ENCODE measurements at places on chromosomes 7 and 10. TPM values are rescaled to one million over a fixed set of nuclear protein-coding genes. Genes with fewer than 3 reads are reported as not detected.

Gene PNLIPRP2
- not detected for total RNA-seq

Gene ACTL6B
- total RNA-seq = not detected

Gene NRAP
- not detected for total RNA-seq

Gene TRIM73
- 1.2 TPM for total RNA-seq

Gene SMO
- total RNA-seq = 13.2 TPM

Gene MAGI2
- 5.8 TPM for total RNA-seq

Gene FRMD4A
- total RNA-seq = 155 TPM

Gene AHR
- total RNA-seq = 29.3 TPM

- H3K27me3 ChIP-seq = no peaks in the 10 kb centered on the region
- H3K4me3 ChIP-seq = peak overlapping the region; percentile 88
- H3K36me3 ChIP-seq = peaks cover 3% of the 10 kb centered on the region
- H3K27ac ChIP-seq = peak overlapping the region; percentile 13
Measured at GRCh38 chr7:6106140-6106904, 75.1 kb downstream of the ANKRD61 start.

- H3K36me3 ChIP-seq = no peaks in the 10 kb centered on the region
- H3K4me1 ChIP-seq = peaks cover 77% of the 10 kb centered on the region
- H3K4me3 ChIP-seq = no peak overlapping the region
- H3K27me3 ChIP-seq = no peaks in the 10 kb centered on the region
Measured at GRCh38 chr10:110500515-110500905, 2.8 kb downstream of the DUSP5 start.

DNA sequence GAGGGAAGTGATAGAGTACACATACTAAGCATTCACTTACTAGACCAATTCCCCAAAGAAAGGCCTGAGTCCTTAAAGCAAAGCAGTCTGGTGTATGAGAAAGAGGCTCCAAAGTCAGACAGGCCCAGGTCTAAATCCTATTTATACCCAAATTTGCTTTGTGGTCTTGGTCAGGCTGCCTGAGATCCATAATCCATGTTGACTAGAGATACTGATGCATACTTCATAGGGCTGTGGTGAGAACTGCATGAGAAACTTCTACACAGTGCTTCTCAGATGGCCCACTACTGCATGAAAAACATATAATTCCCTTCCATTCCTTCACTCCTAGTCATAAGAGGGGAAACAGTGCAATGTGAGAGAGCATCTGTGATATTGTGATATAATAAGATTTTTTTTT lies 81.6 kb upstream of the SP4 start:
- no peaks in the 10 kb centered on the region for H3K4me1 ChIP-seq
- no peaks in the 10 kb centered on the region for H3K27me3 ChIP-seq
- H3K4me3 ChIP-seq = no peak overlapping the region
- no peak overlapping the region for H3K27ac ChIP-seq
- no peaks in the 10 kb centered on the region for H3K36me3 ChIP-seq

DNA sequence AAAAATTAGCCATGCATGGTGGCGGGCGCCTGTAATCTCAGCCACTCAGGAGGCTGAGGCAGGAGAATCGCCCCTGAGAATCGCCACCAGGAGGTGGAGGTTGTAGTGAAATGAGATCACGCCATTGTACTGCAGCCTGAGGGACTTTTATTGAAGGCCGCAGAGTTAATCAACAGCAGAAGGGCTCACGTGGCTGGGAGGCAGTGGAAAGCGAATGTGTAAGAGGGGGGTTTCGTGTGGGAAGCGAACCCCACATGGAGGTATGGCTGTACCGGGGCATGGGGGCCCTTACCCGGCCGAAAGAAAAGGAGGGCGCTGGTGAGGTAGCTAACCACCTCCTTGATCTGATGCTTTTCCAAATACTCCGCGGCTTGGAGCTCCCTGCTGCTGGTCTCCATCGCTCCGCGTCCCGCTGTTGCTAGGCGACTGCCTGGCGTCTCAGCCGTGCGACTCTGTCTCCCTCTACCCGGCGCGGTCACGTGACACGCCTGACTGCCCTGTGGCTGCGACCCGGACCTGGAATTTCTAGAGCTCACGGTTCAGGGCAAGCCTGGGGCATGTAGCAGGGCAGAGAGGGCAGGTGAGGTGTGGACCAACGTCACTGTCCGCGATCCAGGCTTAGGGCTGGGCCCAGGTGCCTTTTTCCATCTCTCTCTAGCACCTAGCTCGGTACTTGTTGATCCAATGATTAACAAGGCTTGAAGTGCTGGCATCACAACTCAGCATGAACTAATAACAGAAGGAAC lies at the start of gene EFCAB10:
Gene EFCAB10, minus strand, starts transcription at position 428 of the 746 bp plus-strand sequence. Its CDS starts 30 bp downstream, at position 398.
- H3K27ac ChIP-seq = no peak within 1 kb of the TSS
- peak within 1 kb of the TSS; percentile 47 for H3K4me3 ChIP-seq
- H3K36me3 ChIP-seq = no peaks in the 10 kb centered on the region
- DNase-seq = peak; percentile 58
- H3K27me3 ChIP-seq = no peaks in the 10 kb centered on the region
- H3K4me1 ChIP-seq = peaks cover 2% of the 10 kb centered on the region

DNA sequence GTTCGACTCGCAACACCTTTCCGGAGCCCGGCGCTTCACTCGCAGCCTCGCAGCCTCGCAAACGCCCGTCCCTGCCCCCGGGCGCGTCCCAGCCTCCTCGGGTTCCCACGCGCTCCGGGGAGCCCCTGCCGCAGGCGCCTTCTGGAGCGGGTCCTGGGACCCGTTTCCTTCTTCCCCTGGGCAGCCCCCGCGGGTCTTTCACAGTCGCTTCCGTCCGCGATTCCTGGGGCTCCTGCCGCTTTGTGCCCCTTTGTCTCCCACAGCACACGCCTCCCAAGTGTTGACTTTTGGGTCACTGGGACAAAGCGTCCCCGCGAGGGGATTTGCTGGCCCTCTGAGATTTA lies 140.7 kb downstream of the DYNC2I1 start:
- no peak overlapping the region for H3K4me3 ChIP-seq
- H3K27me3 ChIP-seq = peaks cover 3% of the 10 kb centered on the region
- no peaks in the 10 kb centered on the region for H3K4me1 ChIP-seq
- no peaks in the 10 kb centered on the region for H3K36me3 ChIP-seq
- DNase-seq = no peak

DNA sequence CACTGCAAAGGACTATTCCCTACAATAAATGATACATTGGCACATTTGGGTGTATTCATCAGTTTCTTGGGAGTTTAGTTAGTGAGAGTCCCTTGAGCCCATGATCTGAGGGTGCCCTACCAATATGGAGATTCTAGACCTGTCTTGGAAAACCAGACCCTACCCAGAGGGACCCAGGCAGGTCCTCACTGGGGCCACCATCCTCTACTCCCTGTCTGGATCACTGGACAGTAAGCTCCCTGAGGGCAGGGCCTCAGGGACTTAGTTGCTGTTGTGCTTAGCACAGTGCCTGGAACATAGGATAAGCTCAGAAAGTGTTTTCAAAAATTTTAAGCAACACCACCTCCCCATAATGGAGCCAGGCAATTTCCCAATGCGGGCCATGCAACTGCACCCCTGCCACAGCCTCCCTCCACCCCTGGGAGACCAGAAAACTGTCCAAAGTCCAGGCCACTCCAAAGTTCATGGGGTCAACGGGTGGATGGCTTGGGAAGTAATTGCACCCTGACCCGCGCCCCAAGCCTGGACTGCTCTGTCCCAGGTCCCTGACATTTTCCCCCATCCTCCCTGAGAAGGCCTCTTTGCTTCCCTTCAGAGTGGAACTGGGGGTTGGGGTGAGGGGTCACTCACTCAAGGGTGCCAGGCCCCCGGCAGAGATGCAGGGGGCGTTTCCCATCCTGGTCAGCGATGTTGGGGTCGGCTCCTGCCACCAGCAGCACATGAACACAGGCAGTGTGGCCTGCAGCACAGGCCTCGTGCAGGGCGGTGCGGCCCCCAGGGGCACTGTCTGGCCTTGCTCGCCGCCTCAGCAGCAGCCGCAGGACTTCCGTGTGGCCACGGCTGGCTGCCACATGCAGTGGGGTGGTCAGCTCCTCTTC lies 1.0 kb downstream of the ASB10 start:
- no peak for DNase-seq
- H3K36me3 ChIP-seq = no peaks in the 10 kb centered on the region
- no peak overlapping the region for H3K27ac ChIP-seq
- H3K27me3 ChIP-seq = peaks cover 15% of the 10 kb centered on the region
- no peak overlapping the region for H3K4me3 ChIP-seq
- no peaks in the 10 kb centered on the region for H3K4me1 ChIP-seq

DNA sequence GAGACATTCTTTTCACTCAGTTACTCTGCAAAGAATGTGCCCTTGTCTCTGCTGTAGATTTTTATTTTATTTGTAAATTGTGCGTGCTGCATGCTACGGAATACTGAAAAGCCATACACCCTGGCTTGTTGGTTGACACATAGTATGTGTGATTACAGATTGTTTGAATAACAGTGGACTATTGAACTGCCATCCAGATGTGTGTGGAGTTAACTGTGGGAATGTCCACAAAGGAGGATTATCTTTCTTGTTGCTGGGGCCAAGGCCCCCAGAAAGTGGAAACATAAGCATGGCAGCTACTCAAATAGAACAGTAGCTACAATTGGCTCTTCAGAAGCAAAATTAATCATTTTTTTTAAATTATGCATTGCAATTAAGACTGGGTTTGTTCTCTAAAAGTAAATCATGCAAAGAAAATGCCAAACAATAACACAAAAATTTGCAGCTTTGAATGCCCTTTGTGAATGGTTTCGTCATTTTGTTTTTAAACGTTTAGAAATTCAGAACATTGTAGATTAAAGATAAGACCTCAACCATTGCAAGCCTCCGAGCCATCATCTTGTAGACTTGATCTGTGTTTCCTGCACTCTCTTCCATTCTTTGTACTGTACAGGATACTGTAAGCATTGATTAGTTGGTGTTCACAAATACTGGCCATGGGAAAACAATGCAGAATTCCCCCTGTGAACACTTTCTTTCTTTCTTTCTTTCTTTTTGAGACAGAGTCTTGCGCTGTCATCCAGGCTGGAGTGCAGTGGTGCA lies 210.3 kb upstream of the TCF7L2 start:
- no peaks in the 10 kb centered on the region for H3K36me3 ChIP-seq
- no peaks in the 10 kb centered on the region for H3K27me3 ChIP-seq
- no peak overlapping the region for H3K27ac ChIP-seq
- no peak for DNase-seq
- peaks cover 21% of the 10 kb centered on the region for H3K4me1 ChIP-seq

- no peaks in the 10 kb centered on the region for H3K36me3 ChIP-seq
- H3K27me3 ChIP-seq = no peaks in the 10 kb centered on the region
- no peaks in the 10 kb centered on the region for H3K4me1 ChIP-seq
- H3K27ac ChIP-seq = no peak overlapping the region
Measured at GRCh38 chr10:101956117-101956516, 99.9 kb downstream of the ARMH3 start.

GRCh38 chr10:102599565-102600327 lies 44.5 kb upstream of the TRIM8 start:
- H3K27ac ChIP-seq = peak overlapping the region; percentile 92
- no peaks in the 10 kb centered on the region for H3K36me3 ChIP-seq
- H3K4me1 ChIP-seq = peaks cover 70% of the 10 kb centered on the region
- H3K27me3 ChIP-seq = no peaks in the 10 kb centered on the region

DNA sequence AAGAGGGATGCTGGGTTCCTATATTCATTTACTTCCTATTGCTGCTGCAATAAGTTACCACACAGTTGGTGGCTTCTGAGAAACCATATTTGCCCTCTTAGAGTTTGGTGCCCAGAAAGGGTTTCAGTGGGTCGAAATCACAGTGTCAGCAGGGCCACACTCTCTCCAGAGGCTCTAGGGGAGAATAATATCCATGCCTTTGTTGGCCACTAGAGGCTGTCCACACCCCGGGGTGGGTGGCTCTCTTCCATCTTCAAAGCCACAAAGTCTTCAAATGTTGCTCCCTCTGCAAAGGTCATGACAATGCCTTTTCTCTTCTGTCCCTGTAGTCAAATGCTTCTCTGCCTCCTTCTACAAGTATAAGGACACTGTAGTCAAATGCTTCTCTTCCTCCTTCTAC lies 989.4 kb downstream of the CCSER2 start:
- H3K27ac ChIP-seq = no peak overlapping the region
- DNase-seq = no peak
- no peaks in the 10 kb centered on the region for H3K27me3 ChIP-seq
- no peaks in the 10 kb centered on the region for H3K4me1 ChIP-seq

- DNase-seq = no peak
- no peaks in the 10 kb centered on the region for H3K27me3 ChIP-seq
- H3K36me3 ChIP-seq = no peaks in the 10 kb centered on the region
- no peak overlapping the region for H3K4me3 ChIP-seq
- H3K4me1 ChIP-seq = peaks cover 2% of the 10 kb centered on the region
Measured at GRCh38 chr7:7557252-7557651, 9.4 kb upstream of the MIOS start.

- H3K4me3 ChIP-seq = no peak overlapping the region
- H3K4me1 ChIP-seq = peaks cover 18% of the 10 kb centered on the region
- DNase-seq = no peak
- H3K36me3 ChIP-seq = no peaks in the 10 kb centered on the region
- H3K27me3 ChIP-seq = no peaks in the 10 kb centered on the region
Measured at GRCh38 chr10:19921300-19922140, 105.3 kb downstream of the PLXDC2 start.

DNA sequence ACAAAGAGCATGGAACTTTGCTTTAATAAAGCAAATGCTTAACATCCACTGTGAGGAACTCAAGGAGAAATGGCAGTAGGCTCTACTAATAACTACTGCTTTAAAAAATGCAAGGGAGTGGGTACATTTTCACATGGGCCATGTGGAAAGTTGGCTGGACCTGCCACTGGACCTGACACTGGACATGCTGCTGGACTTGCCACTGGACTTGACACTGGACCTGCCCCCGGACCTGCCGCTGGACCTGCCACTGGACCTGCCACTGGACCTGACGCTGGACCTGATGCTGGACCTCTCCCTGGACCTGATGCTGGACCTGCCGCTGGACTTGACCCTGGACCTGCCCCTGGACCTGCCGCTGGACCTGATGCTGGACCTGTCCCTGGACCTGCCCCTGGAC lies 32.6 kb downstream of the DIP2C start:
- no peak overlapping the region for H3K27ac ChIP-seq
- DNase-seq = no peak
- no peaks in the 10 kb centered on the region for H3K36me3 ChIP-seq
- no peak overlapping the region for H3K4me3 ChIP-seq
- peaks cover 13% of the 10 kb centered on the region for H3K4me1 ChIP-seq

DNA sequence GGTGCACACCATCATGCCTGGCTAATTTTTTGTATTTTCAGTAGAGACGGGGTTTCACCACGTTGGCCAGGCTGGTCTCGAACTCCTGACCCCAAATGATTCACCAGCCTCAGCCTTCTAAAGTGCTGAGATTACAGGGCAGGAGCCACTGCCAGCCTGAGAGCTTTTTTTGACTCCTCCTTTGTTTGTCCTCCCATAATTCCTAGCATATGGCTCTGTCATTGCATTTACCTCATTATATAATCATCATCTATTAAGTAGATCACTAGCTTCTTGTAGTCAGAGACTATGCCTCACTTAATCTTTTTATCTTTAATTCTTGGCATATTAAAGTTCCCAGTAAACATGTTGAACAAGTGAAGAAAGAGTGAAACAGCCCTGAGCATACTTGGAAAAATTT lies 82.1 kb downstream of the CPEB3 start:
- H3K4me1 ChIP-seq = peaks cover 10% of the 10 kb centered on the region
- H3K27ac ChIP-seq = no peak overlapping the region
- H3K27me3 ChIP-seq = no peaks in the 10 kb centered on the region
- H3K36me3 ChIP-seq = no peaks in the 10 kb centered on the region

- no peaks in the 10 kb centered on the region for H3K4me1 ChIP-seq
- no peak overlapping the region for H3K4me3 ChIP-seq
- DNase-seq = no peak
- no peaks in the 10 kb centered on the region for H3K27me3 ChIP-seq
Measured at GRCh38 chr7:149075286-149075685, 15.2 kb downstream of the ZNF786 start.

All from endothelial cell of umbilical vein (primary cell).